ENCODE measurements at places on chromosomes 2 and 18. TPM values are rescaled to one million over a fixed set of nuclear protein-coding genes. Genes with fewer than 3 reads are reported as not detected.

TUBA4B gene
- 0.93 TPM for polyA plus RNA-seq

GRCh38 chr18:70295192-70296188 lies 6.6 kb downstream of the SOCS6 start:
- no peak for DNase-seq

GRCh38 chr18:25229920-25230319 lies 122.0 kb downstream of the ZNF521 start:
- DNase-seq: no peak

DNA sequence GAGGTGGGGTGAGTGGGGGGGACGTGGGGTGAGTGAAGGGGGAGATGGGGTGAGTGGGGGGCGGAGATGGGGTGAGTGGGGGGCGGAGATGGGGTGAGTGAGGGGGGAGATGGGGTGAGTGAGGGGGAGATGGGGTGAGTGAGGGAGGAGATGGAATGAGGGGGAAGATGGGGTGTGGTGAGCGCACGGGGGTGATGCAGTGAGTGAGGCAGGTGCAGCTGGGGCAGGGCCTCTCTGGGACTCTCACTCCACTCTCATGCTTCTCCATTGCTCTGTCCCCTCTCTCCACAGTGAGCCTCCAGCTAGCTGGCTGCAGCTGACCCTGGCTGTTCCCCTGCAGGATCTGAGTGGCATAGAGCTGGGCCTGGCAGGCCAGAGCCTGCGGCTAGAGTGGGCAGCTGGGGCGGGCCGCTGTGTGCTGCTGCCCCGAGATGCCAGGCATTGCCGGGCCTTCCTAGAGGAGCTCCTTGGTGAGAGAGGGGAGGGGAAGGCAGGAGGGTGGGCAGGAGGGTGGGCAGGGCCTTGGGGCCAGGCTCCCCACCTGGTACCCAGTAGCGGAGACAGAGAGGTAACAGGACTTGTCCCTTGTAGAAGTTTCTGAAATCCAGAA lies 13.9 kb upstream of the SLC4A3 start:
- DNase-seq: no peak

- no peak for DNase-seq
Observed at GRCh38 chr2:120395221-120396012, 49.5 kb downstream of the INHBB start.

Measured in renal cortex interstitium (tissue), 15 donors.